Head of caudate nucleus (tissue), 42 donors: ENCODE measurements at places on chromosomes 7 and 10.
A peak's percentile ranks its signal among the peaks of the same experiment; 100 is the strongest.

GRCh38 chr10:81949283-81949682, 74.3 kb downstream of the NRG3 start:
- DNase-seq = no peak

GRCh38 chr10:43013065-43013464, 63.8 kb upstream of the RET start:
- DNase-seq = no peak

- no peak for DNase-seq
Observed at GRCh38 chr7:33593611-33594010, 311.7 kb upstream of the BMPER start.

DNA sequence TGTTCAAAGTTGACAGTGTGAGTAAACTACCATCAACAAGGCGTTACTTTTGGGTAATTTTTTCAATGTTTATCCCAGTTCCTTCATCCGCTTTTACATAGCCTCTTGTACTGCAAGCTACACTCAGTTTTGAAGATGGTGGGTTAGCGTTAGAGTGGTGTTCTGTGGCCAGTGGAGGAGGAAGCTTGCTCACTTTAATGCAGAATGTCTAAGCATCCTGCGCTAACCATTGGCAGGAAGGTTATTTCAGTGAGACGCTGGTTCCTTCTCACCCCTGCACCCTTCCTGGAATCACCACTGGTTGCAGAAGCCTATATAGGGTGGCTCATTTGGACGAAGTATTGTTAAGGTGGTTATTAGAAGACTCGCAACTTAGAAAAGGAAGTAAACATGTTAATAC, 159.1 kb downstream of the CELF2 start:
- DNase-seq = peak; percentile 40

DNA sequence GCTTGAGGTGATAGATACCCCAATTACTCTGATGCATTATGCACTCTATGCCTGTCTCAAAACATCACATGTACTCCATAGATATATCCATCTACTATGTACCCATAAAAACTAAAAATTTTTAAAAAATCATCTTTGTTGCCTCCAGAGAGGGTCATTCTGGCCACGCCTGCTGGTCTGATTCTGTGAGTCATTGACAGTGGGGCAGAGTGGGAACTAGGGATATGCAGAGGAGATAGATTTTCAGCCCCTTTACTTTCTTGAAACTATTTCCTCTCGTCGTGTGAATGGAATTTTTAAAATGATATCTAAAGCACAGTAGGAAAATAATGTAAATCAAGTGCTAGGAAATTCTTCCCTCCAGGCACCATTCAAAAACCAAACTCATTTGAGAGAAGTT, 715.0 kb upstream of the NRP1 start:
- no peak for DNase-seq

DNA sequence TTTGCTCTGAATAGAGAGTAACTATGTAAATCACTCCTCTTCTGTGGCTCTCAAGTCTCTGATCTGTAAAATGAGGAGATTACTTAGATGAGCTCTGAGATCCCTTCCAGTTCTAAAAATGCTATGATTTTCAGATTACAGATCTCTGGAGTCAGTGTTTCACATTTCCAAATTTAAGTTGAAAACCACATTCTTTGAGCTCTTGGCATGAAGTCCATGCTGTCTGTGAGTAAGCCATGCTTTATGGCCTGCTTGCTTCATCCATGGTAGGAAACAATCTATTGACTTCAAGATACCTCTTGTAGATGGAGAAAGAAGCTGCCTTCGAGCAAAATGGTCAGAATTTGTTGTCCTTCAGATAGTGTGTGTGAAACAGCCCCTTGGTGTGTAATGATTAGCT, 64.9 kb downstream of the CELF2 start:
- no peak for DNase-seq

DNA sequence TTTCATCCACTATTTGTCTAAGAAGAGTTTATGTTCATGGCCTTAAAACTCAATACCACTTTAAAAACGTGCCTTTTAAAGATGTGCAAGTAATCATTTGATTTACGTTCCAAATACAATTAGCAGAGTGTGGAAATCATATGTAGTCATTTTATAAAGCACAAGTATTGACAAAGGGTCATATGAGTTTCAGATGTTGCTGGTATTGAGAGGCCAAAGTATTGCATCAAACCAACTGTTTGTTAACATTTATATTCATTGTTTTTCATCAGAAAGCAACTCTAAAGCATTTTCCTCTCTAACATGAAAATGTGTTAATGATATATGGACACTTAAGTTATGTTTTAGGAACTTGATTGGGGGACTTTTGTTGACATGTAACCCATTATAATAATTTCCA, 11.5 kb upstream of the TSGA13 start:
- no peak for DNase-seq

DNA sequence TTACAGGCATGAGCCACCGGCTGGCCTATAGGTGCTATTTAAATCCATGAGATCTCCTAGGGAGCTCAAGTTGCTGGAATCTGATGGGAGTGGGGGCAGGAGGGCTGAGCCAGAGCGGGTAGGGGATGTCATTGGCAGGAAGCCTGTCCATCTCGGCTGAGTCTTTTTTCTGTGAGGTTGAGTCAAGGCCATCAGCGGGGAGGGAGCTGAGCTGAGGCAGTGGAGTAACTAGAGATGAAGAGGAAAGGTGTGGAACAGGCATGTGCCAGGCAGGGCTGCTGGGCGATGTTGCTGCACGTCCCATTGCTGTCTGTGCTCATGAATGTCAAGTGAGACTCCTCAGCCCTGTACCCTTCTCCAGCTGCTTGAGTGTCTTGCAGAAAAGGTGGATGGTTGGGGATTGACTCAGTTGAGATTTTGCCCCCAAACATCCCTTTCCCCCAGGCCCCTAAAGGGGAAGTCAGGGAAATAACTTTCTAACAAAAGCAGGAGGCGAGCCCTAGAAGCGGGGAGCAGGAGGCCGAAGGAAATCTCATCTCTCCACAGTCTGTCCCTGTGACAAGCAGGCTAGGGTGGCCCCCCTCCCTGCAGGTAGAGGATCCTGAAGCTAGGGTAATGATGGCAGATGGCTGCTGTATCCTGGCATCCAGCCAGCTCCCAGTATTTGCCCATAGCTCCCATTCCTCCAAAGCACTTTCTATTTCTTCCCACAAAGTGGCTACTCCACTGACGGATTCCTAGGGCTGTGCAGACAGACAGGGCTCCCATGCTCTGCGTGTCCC, 5.4 kb downstream of the ATP6V1F start:
- no peak for DNase-seq

- no peak for DNase-seq
Observed at GRCh38 chr10:34364253-34365037, 450.7 kb downstream of the PARD3 start.

DNA sequence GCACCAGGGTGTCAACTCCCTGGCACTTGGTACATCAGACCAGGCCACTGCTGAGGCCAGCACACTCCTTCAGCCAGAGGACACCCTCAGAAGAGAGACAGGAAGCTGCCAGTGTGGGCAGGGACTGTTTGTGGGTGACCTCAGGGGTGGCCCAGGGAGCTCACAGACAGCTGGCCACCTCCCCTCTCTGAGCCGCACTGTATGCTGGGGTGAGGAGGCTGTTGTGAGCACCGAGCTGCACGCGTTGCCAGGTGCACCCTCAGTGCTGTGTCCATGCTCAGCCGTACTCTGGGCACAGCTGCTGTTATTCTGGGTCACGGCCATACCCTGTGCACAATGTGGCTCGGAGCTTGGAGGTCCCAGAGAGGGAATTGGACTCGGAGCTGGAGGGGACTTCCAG, 61.5 kb upstream of the NANOS1 start:
- no peak for DNase-seq

DNA sequence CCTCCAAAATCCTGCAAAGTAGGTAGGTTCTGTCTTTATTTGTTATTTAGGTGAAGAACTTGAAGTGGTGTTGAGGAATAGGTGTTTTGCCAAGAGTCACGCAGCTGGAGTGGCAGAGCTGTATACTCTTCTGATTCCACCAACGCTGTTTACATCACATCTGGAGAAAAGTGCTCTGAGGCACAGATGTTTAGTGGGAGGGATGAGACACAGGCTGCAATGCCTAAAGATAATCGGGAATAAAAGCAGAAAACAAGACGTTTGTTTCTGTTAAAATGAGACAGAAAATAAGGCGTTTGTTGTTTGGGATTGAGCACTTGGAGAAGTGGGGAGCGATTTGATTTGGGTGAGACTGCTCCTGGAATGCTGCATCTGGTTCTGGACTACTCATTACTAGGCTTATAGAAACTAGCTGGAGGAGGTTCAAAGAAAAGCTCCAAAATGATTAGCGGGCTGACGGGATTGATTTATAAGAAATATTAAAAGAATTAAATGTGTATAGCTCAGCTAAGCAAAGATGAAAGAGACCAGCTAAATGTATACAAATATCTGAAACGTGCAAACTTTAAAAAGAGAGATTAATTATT, 54.3 kb downstream of the TRUB1 start:
- DNase-seq = no peak

DNA sequence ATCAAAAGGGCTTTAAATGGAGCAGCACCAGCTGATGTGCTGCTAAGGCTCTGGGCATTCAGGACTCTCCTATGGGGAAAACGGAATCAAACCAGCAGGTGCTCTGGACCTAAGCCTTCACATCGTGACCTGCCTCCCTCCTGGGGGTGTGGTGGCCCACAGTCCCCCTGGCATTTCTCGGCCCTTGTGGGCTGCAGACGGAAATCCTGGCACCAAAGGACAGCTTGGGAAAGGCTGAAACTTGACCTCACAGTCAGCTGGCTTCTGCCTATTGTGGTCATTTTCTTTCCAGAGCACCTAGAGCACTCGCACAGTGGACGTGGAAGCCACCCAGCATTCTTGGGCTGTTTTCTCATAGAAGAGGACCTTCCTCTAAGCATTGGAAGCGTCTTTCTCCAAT, 74.8 kb downstream of the TPST1 start:
- DNase-seq = no peak

GRCh38 chr10:93074597-93075368, 1.1 kb downstream of the CYP26A1 start:
- DNase-seq = no peak

GRCh38 chr10:72913287-72913686, 19.7 kb downstream of the OIT3 start:
- DNase-seq = no peak

DNA sequence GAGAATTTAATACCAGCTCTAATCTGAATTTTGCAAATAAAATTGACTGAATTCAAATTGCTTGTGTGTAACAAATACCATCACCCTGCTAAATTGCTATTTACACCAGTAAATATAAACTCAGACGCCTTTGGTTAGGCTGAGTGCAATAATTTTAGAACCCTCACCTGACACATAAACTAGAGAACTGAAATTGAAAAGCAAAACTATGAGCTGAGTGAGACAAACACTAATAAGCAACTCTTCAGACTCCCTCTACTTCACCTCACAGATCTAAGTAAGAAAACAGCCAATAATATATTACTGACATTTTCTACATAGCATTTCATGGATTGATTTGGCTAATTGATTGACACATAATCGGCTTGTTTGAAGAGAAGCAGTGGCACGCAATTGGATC, 621.2 kb downstream of the REEP3 start:
- DNase-seq = no peak

DNA sequence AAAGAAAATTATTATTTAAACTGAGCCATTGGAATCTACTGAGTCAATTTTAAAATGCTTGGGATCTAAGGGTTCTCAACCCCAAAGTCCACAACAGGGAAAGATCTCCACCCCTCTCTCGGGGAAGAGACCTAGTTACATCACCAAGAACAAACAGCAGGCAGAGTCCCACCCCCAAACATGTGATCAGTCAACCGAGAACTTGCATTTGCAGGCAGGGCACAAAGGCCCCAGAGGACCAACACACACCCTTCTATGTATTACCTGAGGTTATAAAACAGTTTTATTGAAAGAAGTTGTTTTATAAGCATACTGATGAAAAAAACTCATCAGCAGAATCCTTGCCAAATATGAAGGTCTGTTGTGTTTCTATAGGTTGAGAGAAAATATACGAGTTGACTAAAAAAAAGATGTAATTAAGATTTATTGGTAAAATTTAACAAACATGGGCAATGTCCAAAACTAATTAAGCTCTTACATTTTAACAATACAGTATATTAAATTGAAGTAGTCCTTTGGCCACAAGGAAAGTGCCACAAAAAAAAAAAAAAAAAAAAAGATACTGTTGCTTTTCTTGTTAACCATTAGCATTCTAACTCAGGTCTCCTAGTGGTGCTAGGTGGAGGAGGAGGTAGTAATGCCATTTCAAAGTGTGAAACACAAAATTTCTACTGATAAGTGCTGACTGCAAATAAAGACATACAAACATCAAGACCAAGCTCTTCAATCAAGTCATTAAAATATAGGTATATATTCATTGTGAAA, 975 bp upstream of the USP54 start:
- DNase-seq = peak; percentile 79

DNA sequence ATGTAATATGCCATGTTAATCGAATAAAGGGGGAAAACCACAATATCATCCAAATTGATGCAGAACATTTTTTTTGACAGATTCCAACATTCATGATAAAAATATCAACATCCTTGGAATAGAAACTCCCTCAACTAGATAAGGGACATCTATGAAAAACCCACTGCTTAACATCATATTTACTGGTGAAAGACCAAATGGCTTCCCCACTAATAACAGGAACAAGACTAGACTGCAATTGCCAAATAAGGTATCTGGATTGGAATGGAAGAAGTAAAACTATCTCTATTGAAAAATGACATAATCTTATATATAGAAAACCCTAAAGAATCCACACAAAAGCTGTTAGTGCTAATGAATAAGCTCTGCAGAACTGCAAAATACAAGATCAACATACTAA, 27.8 kb downstream of the SMURF1 start:
- DNase-seq = no peak

GRCh38 chr7:106914018-106914607, 49.0 kb downstream of the PIK3CG start:
- DNase-seq = no peak

DNA sequence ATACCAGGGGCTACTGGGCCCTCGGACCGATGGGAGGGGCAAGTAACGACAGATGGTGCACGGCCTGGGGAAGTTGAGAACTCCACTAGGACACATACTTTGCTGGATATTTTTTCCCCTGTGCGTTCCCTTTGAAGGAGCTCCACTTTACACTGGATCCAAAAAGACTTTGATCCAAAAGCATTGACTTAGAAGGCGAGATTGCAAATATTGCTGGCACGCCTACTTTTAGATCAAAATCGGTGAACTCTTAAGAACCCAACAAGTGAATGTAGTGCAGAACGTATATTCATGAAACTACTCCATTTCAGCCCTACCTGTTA, 436 bp upstream of the SLC25A13 start:
- DNase-seq = no peak

- DNase-seq = no peak
Observed at GRCh38 chr7:142669074-142669654, 80.1 kb upstream of the PRSS1 start.

DNA sequence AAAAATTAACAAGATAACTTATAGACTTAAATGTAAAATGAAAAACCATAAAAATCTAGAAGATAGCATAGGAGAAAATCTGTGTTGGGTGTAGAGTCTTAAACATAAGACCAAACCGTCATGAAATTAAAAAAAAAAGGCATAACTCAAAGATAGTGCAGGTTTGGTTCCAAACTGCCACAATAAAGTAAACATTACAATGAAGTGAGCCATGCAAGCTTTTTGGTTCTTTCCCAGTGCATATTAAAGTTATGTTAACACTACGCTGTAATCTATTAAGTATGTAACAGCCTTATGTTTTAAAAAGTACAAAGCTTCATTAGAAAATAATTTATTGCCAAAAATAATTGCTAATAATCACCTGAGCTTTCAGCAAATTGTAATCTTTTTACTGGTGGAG, 1366.5 kb upstream of the LRRTM3 start:
- DNase-seq = no peak
